GM23248 (cell line): ENCODE measurements at places on chromosomes 5 and 9. TPM values are rescaled to one million over a fixed set of nuclear protein-coding genes. Genes with fewer than 3 reads are reported as not detected.

The PCSK1 gene
- 0.13 and 0.86 TPM in 2 replicates for total RNA-seq

The CMYA5 gene
- total RNA-seq = 0.97 and 1.0 TPM in 2 replicates

The SPATA31E1 gene
- total RNA-seq = not detected in 2 replicates

The MYOT gene
- total RNA-seq = not detected in 2 replicates

The FCN2 gene
- not detected in 2 replicates for total RNA-seq

The ITGA1 gene
- 18.4 and 18.6 TPM in 2 replicates for total RNA-seq

The FAM221B gene
- not detected in 2 replicates for total RNA-seq

DNA sequence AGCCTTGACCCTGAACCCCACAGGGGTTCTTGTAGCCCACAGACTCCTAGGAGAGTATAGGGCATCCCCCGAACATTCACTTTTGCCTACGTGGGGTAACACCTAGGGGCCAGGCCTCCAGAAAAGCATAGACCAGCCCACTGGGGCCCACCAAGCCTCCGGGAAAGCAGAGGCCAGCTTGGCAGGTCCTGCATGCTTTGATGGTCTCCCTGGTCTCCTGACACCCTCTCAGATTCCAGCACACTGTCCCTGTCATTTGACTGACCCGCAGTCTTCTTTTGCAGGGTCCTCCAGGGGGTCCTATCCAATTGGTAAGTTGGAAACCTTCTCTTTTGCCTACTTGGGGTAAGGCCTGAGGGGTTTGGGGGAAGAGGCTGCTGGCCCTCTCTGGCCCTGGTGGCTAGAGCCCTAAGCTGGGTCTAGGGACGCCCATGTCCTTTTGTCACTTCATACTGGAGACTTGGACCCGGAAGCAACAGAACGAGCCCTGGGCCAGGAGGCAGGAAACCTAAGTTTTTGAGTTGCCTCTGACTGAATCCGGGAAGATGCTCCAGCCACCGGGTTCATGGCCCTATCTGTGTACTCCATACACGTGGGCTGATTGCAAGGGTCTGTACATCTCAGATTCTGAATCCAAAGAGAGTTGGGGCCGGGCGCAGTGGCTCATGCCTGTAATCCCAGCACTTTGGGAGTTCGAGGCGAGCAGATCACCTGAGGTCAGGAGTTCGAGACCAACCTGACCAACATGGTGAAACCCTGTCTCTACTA, 20.9 kb upstream of the ORM1 start:
- H3K27me3 ChIP-seq = no peaks in the 10 kb centered on the region
- no peak overlapping the region for H3K27ac ChIP-seq
- no peaks in the 10 kb centered on the region for H3K36me3 ChIP-seq
- no peaks in the 10 kb centered on the region for H3K4me1 ChIP-seq
- no peak overlapping the region for H3K4me3 ChIP-seq

DNA sequence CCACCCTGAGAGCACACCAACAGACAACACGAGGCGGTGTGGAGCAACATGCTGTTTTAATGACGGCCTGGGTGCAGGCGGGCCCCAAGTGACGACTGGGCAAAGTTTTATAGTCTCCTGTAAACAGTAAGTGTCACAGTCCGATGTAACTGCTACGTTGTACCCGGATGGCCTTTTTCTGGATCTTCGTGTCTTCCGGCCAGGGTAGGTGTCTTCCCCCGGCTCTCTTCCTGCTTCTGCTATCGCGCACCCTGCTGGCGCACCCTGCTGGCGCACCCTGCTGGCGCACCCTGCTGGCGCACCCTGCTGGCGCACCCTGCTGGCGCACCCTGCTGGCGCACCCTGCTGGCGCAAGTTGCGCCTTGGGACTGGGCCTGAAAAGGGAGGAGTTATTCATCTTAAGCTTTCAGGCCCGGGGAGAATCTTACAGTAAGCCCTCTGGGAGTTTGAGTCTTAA, 143.0 kb upstream of the TARS1 start:
- H3K27ac ChIP-seq = no peak overlapping the region
- H3K27me3 ChIP-seq = no peaks in the 10 kb centered on the region

GRCh38 chr9:131406563-131407436, 12.9 kb downstream of the PRRC2B start:
- H3K4me3 ChIP-seq = peak overlapping the region; percentile 58
- peaks cover 86% of the 10 kb centered on the region for H3K4me1 ChIP-seq
- H3K27me3 ChIP-seq = no peaks in the 10 kb centered on the region
- peak overlapping the region; percentile 96 for H3K27ac ChIP-seq
- DNase-seq = peak; percentile 66
- H3K36me3 ChIP-seq = no peaks in the 10 kb centered on the region

DNA sequence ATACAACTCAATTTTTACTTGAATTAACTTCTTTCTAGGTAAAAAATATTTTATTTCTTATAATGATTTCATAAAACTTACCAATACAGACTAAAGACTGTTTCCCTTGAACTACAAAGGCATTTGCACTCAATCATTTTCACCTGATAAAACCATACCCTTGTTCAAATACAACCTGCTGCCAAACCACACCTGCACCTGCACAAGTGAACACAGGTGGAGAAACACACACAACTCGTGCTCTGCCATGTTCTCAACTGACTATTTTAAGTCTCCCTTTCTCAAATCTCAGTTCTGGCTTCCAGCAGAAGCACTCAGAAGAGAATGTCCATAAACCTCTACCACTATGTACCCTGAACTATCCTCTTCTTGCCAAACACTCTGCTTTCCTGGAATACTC, 1892.1 kb downstream of the MAT2B start:
- no peaks in the 10 kb centered on the region for H3K27me3 ChIP-seq
- H3K36me3 ChIP-seq = no peaks in the 10 kb centered on the region
- no peak overlapping the region for H3K4me3 ChIP-seq
- DNase-seq = no peak

GRCh38 chr9:1458503-1458902, 408.3 kb downstream of the DMRT2 start:
- H3K4me1 ChIP-seq = peaks cover 4% of the 10 kb centered on the region; the same call in 1 of the 2 replicates
- peak; percentile 87 for DNase-seq
- no peaks in the 10 kb centered on the region for H3K36me3 ChIP-seq
- H3K27me3 ChIP-seq = peaks cover 56% of the 10 kb centered on the region
- no peak overlapping the region for H3K27ac ChIP-seq

- H3K4me3 ChIP-seq = 0 out of 2 replicates have a peak overlapping the region, but pooled peaks have one; percentile 11
- H3K27ac ChIP-seq = no peak overlapping the region
- H3K36me3 ChIP-seq = no peaks in the 10 kb centered on the region
- peak; percentile 78 for DNase-seq
Measured at GRCh38 chr5:97071101-97071500, 71.3 kb downstream of the LIX1 start.
